Naive thymus-derived CD8-positive, alpha-beta T cell (primary cell): ENCODE measurements at places on chromosomes 3 and 15. TPM values are rescaled to one million over a fixed set of nuclear protein-coding genes. Genes with fewer than 3 reads are reported as not detected.

GRCh38 chr3:53803816-53804695, 42.2 kb downstream of the CHDH start:
- H3K27ac ChIP-seq, result no peak overlapping the region
- DNase-seq, result no peak
- H3K27me3 ChIP-seq, result peaks cover 5% of the 10 kb centered on the region
- no peaks in the 10 kb centered on the region for H3K36me3 ChIP-seq
- H3K4me1 ChIP-seq, result no peaks in the 10 kb centered on the region

Gene PAQR5
- total RNA-seq, result not detected

DNA sequence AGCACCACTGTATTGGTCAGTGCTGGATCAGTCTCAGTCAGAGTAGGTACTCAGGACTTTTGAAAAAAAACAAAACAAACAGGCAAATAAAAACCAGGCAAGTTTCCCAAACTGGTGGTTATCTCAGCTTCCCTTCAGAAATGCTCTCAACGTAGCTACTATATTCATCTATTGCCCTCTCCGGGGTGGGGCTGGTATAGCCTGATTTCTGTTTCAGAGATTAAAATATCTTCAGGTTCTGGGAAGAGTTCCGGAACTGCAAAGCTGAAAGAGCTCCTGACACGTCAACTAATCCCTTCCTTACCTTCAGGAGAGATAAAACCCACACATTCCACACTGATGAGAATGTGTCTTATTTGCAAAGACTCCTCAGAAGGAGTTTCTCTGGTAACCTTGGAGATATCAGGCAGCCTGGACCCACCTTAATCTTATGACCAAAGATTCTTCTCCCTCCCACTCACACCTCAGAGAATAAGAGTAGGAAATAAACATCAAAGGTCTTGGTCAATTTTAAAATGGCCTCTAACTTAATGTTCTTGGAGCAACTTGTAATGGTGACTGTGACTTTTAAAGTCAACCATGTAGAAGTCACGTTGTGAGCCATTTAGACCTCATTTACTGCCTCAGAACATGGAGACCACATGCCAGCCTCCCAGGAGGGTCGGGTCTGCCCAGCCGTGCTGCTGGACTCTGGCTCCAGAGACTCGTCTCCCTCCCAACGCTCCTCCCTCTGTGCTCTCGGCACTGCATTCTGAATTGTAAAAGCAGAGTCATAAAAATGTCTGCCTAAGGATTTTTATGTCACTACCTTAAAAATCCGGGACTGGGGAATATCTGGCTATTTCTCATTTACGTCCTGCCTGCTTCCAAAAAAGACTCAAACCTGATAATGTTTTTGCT, 53.8 kb downstream of the CDCP1 start:
- H3K4me3 ChIP-seq, result no peak overlapping the region
- H3K36me3 ChIP-seq, result no peaks in the 10 kb centered on the region
- no peaks in the 10 kb centered on the region for H3K4me1 ChIP-seq
- peaks cover 24% of the 10 kb centered on the region for H3K27me3 ChIP-seq
- no peak overlapping the region for H3K27ac ChIP-seq

DNA sequence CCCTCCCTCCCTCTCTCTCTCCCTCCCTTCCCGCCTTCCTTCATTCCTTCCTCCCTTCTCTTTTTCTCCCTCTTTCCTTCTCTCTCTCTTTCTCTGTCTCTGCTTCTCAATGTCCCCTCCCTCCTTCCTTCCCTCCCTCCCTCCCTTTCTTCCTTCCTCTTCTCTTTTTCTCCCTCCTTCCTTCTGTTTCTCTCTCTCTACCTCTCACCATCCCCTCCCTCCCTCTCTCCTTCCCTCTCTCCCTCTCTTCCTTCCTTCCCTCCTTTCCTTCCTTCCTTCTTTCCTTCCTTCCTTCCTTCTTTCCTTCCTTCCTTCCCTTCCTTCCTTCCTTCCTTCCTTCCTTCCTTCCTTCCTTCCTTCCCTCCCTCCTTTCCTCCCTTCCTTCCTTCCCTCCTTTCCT, 504.6 kb downstream of the EPHA3 start:
- no peak overlapping the region for H3K4me3 ChIP-seq
- H3K27ac ChIP-seq, result no peak overlapping the region
- no peaks in the 10 kb centered on the region for H3K4me1 ChIP-seq
- peaks cover 4% of the 10 kb centered on the region for H3K36me3 ChIP-seq
- no peaks in the 10 kb centered on the region for H3K27me3 ChIP-seq

DNA sequence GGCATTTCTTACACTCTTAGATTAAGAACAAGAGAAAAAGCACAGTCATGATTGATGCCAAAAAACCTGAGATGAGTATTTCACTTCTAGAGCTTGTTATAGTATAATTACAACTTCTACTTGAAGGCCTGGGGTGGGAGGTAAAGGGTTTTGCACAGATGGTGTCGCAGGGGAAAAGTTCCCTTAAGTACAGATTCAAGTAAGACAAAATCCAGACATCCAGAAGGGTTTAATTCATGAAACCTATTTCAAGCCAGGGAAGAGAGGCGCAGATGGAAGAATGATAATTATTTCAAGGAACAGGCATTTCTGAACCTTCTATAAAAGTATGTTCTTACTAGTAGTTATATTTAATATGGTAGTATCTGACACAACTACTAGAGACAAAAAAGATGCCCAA, 70.6 kb downstream of the TM4SF4 start:
- no peaks in the 10 kb centered on the region for H3K4me1 ChIP-seq
- H3K27me3 ChIP-seq, result peaks cover 8% of the 10 kb centered on the region
- DNase-seq, result no peak
- no peak overlapping the region for H3K27ac ChIP-seq
- H3K36me3 ChIP-seq, result no peaks in the 10 kb centered on the region

GRCh38 chr3:174659511-174659910, 199.6 kb upstream of the NAALADL2 start:
- H3K36me3 ChIP-seq, result no peaks in the 10 kb centered on the region
- no peaks in the 10 kb centered on the region for H3K27me3 ChIP-seq
- H3K4me1 ChIP-seq, result no peaks in the 10 kb centered on the region
- H3K4me3 ChIP-seq, result no peak overlapping the region
- H3K27ac ChIP-seq, result no peak overlapping the region

DNA sequence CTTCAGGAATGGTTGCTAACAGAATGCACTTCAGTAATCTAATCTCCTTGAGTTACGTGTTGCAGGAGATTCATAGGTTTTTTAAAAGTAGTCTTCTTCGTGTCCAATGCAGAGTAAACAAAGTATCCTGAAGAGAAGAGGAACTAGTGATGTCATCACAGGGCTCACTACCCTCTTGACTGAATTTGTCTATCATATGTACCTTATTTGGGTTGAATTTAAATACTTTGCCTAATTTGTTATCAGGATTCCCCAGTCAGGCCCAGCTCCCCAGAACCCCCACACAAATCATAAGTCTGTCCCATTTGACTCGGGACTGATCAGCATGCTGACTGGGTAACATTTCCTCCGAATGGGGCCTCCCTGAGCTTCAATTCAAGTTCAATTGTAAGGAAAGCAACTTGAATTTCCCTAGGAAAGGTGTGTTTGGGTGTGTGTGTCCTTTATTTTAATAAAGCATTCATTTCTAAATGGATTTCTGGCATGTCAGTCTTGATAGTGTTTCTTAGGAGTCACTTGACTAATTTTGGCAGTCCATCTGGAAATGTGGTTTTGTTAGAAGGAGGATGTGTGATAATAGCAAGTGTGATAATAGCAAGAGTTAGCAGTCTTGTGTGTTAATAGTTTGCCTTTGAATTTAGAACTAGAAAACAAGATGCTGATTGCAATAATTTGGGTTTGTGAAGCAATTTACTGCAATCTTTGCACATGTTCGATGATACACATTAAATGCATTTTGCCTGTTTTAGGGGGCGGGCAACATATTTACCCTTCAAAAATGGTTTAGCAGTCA, 21.9 kb downstream of the OXNAD1 start:
- H3K27me3 ChIP-seq, result no peaks in the 10 kb centered on the region
- H3K4me1 ChIP-seq, result peaks cover 38% of the 10 kb centered on the region
- peaks cover 41% of the 10 kb centered on the region for H3K36me3 ChIP-seq
- H3K27ac ChIP-seq, result peak overlapping the region; percentile 95
- no peak for DNase-seq
- peak overlapping the region; percentile 95 for H3K4me3 ChIP-seq

- no peaks in the 10 kb centered on the region for H3K4me1 ChIP-seq
- H3K4me3 ChIP-seq, result no peak overlapping the region
- no peak for DNase-seq
- H3K27me3 ChIP-seq, result peaks cover 54% of the 10 kb centered on the region
Measured at GRCh38 chr15:89494031-89494430, 2.4 kb downstream of the RHCG start.

Gene TAMM41
- total RNA-seq, result 42.7 TPM

GRCh38 chr15:90192961-90193786, 8.0 kb upstream of the SEMA4B start:
- peaks cover 19% of the 10 kb centered on the region for H3K4me1 ChIP-seq
- peak overlapping the region; percentile 70 for H3K27ac ChIP-seq
- no peaks in the 10 kb centered on the region for H3K27me3 ChIP-seq

GRCh38 chr3:59856934-59857460, 807.2 kb upstream of the CFAP20DC start:
- H3K4me3 ChIP-seq, result no peak overlapping the region
- H3K27me3 ChIP-seq, result no peaks in the 10 kb centered on the region
- DNase-seq, result no peak
- peaks cover 13% of the 10 kb centered on the region for H3K4me1 ChIP-seq

DNA sequence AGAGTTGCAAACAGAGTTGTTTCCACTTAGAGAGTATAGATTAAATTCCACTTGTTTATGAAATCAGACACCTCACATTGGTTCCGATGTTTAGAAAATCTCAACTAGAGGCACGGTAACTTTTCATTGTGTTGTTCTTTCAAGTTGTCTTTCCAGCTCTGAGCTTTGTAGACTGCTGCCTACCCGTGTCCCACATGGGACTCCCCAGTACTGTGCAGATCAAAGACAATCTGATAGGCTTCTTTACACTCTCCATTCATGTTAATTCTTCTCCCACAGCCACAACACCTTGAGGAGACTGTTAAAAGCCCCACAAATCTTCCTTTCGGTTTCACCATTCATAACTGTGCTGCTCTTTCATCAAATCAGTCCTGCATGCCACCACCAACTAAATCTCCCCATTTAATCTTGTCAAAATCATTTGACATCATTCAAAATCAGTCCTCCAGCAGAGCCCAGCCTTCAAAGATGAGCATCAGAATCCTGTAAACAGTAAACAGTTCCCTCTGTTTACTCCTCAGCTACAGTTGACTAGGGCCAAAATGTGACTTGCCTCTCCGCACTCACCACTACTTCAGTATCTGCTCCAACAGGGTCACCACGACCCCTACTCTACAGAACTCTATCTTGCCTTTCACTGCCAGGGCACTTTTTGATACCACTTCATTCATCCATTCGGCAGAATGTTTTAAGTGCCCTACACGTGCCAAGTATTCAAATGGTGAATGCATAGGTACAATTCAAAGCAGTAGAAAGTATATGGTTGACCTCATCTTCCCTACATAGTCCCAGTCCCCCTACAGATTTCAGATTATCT, 8.3 kb downstream of the ANXA2 start:
- H3K36me3 ChIP-seq, result peaks cover 5% of the 10 kb centered on the region
- H3K27ac ChIP-seq, result no peak overlapping the region
- peak overlapping the region; percentile 43 for H3K4me3 ChIP-seq
- DNase-seq, result no peak
- H3K27me3 ChIP-seq, result no peaks in the 10 kb centered on the region

GRCh38 chr3:51819151-51819550, 40.1 kb upstream of the IQCF6 start:
- no peak for DNase-seq
- H3K4me1 ChIP-seq, result peaks cover 7% of the 10 kb centered on the region
- no peak overlapping the region for H3K27ac ChIP-seq
- H3K36me3 ChIP-seq, result peaks cover 11% of the 10 kb centered on the region
- peaks cover 44% of the 10 kb centered on the region for H3K27me3 ChIP-seq
- no peak overlapping the region for H3K4me3 ChIP-seq

Gene GOLGA8S
- 0.44 TPM for total RNA-seq

GRCh38 chr3:140164922-140165590, 230.1 kb downstream of the CLSTN2 start:
- no peaks in the 10 kb centered on the region for H3K4me1 ChIP-seq
- H3K27ac ChIP-seq, result no peak overlapping the region
- H3K27me3 ChIP-seq, result peaks cover 3% of the 10 kb centered on the region
- no peak for DNase-seq

DNA sequence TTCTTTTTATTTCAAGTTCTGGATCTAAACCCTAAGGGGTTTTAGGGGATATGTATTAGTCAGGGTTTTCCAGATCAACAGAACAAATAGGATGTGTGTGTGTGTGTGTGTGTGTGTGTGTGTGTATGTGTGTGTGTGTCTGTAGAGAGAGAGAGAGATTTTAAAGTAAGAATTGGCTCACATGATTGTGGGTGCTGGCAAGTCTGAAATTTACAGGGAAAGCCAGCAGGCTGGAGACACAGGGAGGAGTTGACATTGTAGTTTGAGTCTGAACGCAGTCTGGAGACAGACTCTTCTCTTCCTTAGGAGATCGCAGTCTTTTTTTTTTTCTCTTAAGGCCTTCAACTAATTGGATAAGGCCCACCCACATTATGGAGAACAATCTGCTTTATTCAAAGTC, 428.8 kb upstream of the TBL1XR1 start:
- no peak overlapping the region for H3K4me3 ChIP-seq
- H3K27me3 ChIP-seq, result no peaks in the 10 kb centered on the region
- H3K4me1 ChIP-seq, result peaks cover 29% of the 10 kb centered on the region
- DNase-seq, result no peak

DNA sequence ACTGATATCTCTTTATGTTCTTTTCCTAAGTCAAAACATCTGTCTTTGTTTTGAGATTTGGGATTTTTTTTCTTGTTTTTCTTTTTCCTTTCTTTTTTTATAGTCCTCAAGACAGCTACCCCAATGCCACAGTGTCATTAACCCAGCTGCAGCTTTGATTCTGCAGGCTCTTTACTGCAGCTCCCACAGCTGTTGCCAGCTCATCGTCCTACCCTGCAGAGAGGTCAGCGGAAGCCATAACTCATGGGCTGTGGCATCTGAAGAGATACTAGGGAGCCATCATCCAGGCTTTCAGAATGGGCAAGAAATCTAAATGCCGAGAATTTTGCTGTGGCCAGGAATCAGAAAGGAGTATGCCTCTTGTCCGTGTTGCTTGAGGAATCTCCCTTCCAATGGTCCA, 44.3 kb upstream of the SLC24A5 start:
- H3K36me3 ChIP-seq, result no peaks in the 10 kb centered on the region
- no peak overlapping the region for H3K27ac ChIP-seq
- no peak for DNase-seq
- H3K4me1 ChIP-seq, result no peaks in the 10 kb centered on the region
- peaks cover 17% of the 10 kb centered on the region for H3K27me3 ChIP-seq
- no peak overlapping the region for H3K4me3 ChIP-seq

Gene CCR8
- not detected for total RNA-seq

- H3K27me3 ChIP-seq, result no peaks in the 10 kb centered on the region
- no peak for DNase-seq
- H3K27ac ChIP-seq, result no peak overlapping the region
- no peaks in the 10 kb centered on the region for H3K4me1 ChIP-seq
- no peak overlapping the region for H3K4me3 ChIP-seq
Measured at GRCh38 chr15:45684533-45684932, 49.7 kb downstream of the SQOR start.
